MV-4-11 (cell line): ENCODE measurements at places on chromosomes 2 and 18.

DNA sequence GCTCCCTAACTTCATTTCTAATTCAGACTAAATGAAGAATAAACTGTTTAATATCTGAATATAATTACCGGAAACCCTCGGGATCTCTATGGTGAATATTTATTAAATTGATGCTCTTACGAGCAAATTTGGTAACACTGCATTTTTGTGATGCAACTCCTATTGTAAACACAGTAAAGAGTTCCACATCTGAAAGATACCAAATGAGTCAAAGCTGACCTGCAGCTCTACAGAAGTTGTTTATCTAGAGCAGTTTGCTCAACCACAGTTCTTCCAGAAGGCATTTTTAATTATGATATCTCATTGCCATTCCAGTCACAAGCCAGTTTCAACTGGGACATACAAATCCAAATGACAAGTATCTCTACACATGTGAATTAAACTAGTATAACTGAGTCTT lies 129.7 kb downstream of the PKP4 start:
- peak; percentile 1 for DNase-seq

DNA sequence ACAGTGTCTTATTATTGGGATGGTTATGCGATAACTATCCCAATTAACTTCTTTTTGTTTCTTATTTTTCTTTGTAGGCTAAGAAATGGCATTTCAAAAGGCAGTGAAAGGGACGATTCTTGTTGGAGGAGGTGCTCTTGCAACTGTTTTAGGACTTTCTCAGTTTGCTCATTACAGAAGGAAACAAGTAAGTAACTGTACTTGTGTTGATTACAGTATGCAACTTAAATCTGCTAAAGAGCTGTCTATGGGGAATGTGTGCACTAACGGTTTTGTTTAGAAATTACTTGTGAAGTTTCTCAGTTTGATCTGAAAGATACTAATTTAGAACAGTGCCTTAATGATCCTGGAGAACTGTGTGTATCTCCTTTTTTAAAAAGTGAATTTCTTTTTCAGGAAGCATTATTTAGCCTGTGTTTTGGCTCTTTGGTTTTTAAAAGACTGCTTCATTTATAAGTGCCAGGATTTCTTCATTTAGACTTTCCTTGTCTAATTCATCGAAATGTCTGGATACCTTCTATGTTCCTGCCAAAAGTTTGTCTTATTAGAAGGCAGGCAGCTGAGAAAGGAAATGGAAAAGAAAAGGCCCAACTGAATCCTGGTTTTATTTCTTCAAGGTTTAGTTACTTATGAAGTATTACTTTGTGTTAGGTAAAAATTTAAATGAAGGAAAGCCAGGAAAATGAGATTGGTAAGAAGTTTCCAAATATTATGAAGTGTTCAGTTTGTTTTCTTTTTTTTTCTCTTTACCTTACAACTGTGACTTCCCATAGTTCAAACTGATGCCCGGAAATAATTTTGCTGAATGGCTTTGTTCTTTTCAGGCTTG lies 40.1 kb downstream of the GPD2 start:
- DNase-seq = no peak

- DNase-seq = no peak
Observed at GRCh38 chr18:9334973-9335696, 562 bp downstream of the TWSG1 start.

- DNase-seq = no peak
Observed at GRCh38 chr2:50284188-50284587, 747.7 kb downstream of the NRXN1 start.

DNA sequence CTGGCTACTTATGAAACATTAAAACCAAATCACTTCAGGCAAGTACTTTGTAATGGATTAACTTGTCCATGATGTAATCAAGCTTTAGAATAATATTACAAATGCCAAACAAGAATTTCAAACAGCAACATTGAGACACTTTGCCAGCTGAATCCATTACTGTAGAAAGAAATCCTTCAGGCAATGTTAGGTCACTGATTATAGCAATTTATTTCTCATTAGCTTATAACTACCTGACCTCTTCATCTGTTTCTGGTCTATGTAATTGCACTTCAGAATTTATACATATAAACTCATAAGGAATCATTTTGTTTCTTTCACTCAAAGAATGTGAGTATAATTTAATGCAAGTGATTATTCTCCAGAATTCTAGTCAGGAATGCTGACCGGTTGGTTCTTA lies 692.6 kb upstream of the TMEFF2 start:
- DNase-seq = no peak

- no peak for DNase-seq
Observed at GRCh38 chr2:26678035-26678434, 14.5 kb upstream of the KCNK3 start.
